Urinary bladder (tissue), 4 donors: ENCODE measurements at places on chromosomes 11 and 22. TPM values are rescaled to one million over a fixed set of nuclear protein-coding genes. Genes with fewer than 3 reads are reported as not detected.

DNA sequence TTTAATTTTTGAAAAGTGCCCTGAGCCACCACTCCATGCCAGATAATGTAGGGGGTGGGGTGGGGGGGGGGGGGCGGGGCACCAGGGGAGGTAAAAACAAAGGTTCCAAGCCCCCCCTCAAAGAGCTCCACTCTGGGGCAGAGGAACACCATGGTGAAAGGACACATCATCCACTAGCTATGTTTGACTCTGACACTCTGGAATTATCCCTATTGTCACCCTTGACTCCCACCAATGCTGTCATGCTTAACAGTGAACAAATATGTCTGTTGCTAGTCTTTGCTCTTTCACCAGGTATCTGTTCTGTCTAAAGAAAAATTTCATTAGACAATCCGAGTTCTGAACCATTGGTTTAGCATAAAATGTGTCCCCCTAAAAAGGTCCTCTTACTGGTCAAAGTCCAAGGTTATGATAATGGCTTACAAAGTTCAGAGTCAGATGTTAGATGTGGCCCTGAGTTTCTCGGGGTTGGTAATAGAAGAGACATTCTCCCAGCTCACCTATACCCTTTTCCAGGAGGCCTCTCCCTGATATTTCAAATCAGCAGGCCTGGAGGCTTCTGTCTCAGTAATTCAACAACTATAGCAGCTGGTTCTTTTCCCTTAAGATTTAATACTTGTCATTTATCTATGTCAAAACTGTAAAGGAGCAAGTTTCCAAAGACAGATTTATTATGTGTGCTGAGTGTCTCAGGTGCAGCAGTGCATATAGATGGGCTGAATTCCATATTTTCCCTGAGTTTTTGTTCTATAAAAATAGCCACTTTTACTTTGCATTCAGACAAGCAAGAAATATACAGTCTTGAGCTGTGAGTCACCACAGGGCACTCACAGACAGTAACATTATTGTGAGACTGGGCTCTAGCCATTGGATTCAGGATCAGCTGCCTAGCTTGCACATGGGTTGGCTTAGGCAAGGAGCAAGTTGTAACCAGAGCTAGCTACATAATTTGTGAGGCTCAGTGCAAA, 174.1 kb downstream of the CSNK2A3 start:
- peak; percentile 39 for DNase-seq

Gene OR4A16
- not detected for total RNA-seq

Gene FAM227A
- total RNA-seq: 4.9 TPM

GRCh38 chr11:454801-455565, 4.9 kb downstream of the PTDSS2 start:
- DNase-seq: no peak

Gene KDM4E
- not detected for total RNA-seq

- DNase-seq: no peak
These were observed 130.4 kb downstream of the ADAMTS15 start for GRCh38 chr11:130578738-130579368.

GRCh38 chr11:111676878-111677585, 74.8 kb downstream of the SIK2 start:
- DNase-seq: no peak

Gene CNTN5
- total RNA-seq: 2.6 TPM

Gene OR4C3
- total RNA-seq: not detected

DNA sequence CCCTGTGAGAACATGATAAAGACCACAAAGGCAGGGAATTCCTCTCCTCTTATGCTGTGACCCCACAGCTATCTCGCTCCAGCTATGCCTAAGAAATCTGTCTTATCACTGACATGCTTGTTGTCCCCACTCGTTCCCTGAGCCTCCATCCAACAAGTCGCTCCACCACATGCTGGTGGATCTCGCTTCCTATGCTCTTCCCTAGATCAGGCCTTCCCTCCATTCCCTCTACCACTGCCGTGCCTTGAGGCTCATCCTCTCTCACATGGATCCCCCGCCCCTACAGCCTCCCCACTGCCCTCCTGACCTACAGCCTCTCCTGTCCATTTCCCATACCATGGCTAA, 1.4 kb upstream of the DGAT2 start:
- DNase-seq: no peak

DNA sequence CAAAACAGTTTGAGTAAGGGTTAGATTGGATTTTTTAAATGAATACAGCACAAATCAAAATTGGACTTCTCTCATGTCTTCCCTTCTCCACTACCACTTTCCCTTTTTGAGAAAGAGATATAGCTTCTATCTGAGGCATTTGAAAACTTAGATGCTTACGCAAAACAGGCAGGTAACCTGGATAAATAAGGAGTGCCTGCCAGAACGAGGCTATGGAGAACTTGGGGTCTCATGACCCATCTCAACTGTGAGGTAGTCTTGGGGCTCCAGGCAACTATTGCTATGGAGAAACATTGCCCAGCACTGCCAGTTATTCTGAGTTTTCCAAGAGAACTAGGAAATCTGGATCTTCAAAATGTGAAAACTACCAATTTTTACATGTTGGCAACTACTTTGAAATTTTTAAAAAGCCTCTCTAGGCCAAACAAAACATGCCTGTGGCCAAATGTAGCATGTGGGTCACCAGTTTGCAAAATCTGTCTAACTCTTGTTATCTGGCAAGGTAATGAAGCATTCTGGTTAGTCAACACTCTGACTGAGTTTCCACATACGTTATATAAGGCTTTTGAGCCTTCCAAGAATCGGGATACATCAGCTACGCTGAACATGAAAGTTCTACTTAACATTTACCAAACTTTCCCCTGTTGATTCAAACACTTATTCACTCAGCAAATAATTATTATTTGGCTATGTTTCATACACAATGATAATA, 752.7 kb downstream of the KCNA4 start:
- no peak for DNase-seq

Gene JAML
- total RNA-seq: 6.5 TPM

GRCh38 chr11:133551064-133551463, 18.8 kb upstream of the OPCML start:
- no peak for DNase-seq

- DNase-seq: no peak
These were observed 25.1 kb upstream of the PLAAT3 start for GRCh38 chr11:63639199-63639832.

- no peak for DNase-seq
These were observed 64.7 kb upstream of the AMPD3 start for GRCh38 chr11:10390375-10390774.

Gene PLEKHB1
- total RNA-seq: 1.0 TPM

DNA sequence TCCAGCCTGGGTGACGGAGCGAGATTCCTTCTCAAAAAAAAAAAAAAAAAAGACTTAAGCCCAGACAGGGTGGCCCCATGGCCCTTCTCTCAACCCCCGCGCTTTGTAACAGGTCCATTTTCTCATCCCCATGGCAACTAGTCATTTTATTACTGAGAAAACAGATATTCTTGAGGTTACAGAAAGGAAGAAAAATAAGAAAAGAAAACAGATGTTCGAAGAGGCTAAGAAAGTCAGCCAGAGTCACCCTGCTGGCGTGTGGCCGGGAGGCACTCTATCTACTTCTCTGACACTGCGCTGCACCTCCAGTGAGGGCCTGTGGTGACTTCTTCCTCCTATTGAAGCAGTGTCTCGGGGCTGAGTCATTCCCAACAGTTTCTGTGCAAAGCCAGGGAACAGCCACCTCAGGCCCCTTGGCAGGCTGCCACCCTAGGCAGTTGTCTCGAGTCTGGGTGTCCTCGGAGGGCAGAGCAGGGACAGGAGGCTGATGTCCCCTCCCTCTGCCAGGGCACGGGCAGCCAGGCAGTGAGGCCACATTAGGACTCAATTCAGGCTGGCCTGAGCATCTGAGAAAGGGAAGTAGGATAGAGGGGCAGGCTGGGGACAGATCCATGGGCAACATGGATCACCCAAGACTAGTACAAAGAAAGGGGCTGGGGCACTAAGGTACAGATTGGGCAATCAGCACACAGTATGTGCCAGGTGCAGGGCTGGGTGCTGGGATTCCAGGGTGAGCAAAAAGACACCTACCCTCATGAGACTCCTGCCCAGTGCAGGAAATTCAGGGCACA, 16.4 kb upstream of the SYVN1 start:
- DNase-seq: peak; percentile 60

- no peak for DNase-seq
These were observed 60.0 kb downstream of the MED15 start for GRCh38 chr22:20567371-20567847.

DNA sequence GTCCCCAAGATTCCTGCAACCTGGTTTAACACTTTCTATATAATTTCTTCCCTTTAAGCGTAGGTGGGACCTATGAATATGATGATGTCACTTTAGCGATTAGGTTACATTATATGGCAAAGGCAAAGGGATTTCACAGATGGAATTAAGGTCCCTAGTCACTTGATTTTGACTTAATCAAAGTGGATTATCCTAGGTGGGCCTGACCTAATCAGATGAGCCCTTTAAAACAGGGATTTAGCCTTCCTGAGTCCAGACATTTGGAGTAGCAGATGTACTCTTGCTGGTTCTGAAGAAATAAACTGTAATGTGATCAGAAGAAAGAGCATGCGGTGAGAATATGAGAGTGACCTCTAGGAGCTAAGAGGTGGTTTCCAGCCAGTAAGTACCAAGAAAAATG, 67.8 kb upstream of the LIN7C start:
- DNase-seq: no peak

DNA sequence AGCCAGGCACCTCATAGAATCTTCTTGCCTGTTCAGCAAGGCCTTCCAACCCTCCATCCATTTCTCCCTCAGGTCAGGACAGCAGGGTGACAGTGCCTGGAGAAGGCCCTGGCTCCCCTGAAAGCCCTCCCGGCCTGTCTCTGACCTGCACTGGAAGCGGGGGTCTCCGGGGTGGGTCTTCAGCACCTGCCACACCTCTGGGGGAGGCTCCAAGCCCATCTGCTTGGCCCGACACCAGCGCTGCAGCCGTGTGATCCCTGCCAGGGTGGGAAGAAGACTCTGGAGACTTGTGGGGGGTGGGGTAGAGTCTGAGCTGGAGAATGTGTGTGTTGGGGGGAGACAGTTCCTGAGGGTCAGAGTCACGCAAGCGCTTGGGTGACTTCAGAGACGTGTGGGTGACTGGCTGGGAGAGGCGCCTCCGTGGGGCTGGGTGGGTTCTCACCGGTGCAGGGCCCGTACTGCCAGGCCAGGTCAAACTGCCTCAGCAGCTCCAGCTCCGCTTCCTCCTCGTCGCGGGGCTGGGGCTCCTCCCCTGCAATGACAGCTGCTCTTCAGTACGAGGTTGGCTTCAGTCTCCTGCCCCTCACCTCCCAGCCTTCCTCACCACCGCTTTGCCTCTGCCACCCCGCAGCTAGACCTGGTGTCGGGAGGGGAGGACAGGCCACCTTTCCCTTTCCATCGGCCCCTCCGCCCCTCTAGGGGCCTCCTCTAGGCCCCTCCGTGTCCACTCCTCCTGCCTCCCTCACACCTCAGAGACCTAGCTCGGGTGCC, 615 bp downstream of the POLD4 start:
- DNase-seq: no peak

Gene UCP2
- 16.2 TPM for total RNA-seq

Gene TFIP11
- total RNA-seq: 22.5 TPM

Gene OR5P2
- 7.9 TPM for total RNA-seq

Gene SERPIND1
- total RNA-seq: 0.16 TPM

- DNase-seq: no peak
These were observed 13.2 kb downstream of the MPZL3 start for GRCh38 chr11:118238929-118239328.

Gene GAL3ST3
- total RNA-seq: 0.42 TPM

GRCh38 chr11:46719048-46719542, at the start of gene F2:
Gene F2 (plus strand): TSS chr11:46719213. CDS start chr11:46719236, 23 bp downstream.
- no peak for DNase-seq

- DNase-seq: no peak
These were observed 47.0 kb upstream of the PSMA1 start for GRCh38 chr11:14567064-14567651.

GRCh38 chr11:19253817-19254216, 13.1 kb upstream of the E2F8 start:
- DNase-seq: no peak

Gene MFRP
- not detected for total RNA-seq

- DNase-seq: no peak
These were observed 15.2 kb upstream of the SLC6A5 start for GRCh38 chr11:20584093-20584774.

Gene CTNND1
- 176 TPM for total RNA-seq

Gene LRRC74B
- not detected for total RNA-seq

DNA sequence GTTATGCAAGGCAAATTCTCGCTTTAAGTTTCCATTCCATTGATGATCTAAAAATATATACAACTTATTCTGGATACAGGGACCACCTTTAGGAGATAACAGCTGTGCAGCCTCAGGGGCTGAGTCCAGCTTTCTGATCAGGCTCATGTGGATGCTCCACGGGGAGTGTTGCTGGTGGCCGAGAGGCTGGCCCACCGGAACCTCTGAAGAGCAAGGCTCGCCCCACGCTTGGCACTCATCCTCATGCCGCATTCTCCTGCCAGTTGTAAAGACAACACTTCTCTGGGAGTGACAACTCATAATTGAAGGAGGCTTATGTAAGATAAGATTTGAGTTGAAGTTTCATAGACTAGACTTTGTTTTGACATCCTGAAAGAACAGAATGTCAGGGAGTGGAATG, 123.5 kb downstream of the MPPED1 start:
- DNase-seq: no peak

- DNase-seq: no peak
These were observed 4.8 kb downstream of the POU2F3 start for GRCh38 chr11:120244476-120245365.

- DNase-seq: no peak
These were observed 136.9 kb upstream of the SYT13 start for GRCh38 chr11:45423036-45423435.

- no peak for DNase-seq
These were observed 20.0 kb downstream of the CRKL start for GRCh38 chr22:20937031-20937793.

DNA sequence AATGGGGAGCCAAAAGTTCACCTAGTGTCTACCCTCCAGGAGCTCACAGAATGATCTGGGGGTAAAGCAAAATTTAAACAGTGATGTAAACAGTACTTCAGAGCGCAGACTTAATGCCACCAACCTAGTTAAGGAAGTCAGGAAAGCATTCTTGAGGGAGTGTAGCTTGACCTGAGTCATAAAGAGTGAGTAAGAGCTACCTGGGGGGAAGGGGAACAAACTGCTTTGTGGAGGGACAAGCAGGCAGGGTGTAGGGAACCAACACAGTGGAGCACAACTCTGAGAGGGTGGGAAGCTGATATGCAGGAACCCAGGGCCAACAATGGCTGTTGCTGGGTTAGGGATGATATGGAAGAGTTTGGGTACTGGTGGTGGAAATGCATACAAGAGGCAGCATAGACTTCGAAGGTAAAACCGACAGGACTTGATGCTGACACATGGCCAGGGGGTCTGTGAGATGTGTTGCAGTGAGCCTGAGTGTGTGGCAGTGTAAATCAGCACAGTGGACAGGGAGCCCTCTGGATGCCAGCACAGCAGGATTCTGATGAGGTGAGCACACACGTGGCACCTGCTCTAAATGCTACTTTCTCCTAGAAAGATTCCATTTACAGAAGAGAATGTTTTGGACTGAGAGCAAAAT, 58.3 kb upstream of the CYP2D6 start:
- no peak for DNase-seq

GRCh38 chr11:6480299-6480914, 724 bp downstream of the ARFIP2 start:
- no peak for DNase-seq
